ENCODE measurements at places on chromosomes 1 and 21.
A peak's percentile ranks its signal among the peaks of the same experiment; 100 is the strongest.

DNA sequence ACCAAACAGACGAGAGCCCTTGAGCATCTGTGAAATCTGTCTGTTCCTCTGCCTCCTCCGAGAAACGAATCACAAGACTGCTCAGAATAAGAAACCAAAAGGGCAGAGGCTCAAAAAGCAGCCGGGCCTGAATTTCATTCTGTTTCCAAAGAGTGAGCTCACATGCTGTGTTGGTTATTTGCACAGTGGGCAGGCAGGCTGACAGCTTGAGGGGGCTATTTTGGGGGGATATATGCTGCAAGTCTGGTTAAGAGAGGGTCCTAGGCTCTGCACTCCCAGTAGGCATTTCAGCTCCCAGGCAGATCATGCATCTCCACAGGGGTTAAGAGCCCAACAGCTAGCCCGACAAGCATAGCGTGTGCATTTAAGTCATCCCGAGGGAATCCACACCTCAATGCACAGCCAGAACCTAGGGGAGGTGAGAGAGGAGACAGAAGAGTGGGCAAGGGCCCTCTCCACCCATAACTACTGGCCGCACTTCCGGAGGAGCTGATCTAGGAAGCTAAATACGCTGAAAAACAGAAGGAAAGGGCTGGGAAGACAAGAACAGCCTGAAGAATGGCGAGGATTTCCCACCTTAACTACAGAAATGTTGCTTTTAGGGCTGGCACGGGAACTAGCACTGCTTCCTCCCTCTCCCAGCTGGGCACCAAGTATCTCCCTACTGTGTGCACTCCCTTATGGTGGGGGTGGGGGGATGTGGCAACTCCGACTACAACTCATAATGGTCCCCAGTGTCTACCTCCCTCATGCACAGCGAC, 3.7 kb downstream of the PGBD5 start:
- no peak for DNase-seq

- peak; percentile 42 for DNase-seq
These were observed 7.0 kb upstream of the GBP6 start for GRCh38 chr1:89356658-89357400.

- DNase-seq, result no peak
These were observed 142.6 kb downstream of the AJAP1 start for GRCh38 chr1:4797016-4797410.

GRCh38 chr1:77543822-77544448, 138.5 kb downstream of the ZZZ3 start:
- peak; percentile 55 for DNase-seq

DNA sequence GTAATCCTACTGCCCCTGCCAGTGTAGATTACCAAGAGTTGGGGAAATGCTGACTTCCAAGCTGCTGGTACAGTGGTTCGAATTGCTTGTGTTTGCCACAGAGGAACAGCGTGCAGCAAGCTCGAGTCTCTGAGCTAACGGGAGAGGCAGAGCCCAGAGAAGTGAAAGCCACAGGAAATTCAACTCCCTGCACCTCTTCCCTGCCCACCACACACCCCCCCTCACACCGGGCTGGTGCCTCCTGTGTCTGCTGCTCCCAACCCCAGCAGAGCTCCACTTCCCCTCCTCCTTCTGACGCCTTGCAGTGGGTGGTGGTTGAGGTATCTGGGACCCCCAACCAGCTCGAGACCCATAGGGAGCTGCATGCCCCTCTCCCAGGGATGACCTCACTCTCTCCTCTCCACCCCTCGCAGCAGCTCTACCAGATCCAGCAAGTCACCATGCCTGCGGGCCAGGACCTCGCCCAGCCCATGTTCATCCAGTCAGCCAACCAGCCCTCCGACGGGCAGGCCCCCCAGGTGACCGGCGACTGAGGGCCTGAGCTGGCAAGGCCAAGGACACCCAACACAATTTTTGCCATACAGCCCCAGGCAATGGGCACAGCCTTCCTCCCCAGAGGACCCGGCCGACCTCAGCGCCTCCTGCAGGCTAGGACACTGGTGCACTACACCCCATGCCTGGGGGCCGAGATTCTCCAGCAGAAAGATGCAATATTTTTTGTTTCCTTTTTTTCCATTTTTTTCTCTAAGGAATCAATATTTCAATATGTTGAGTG, 13.1 kb upstream of the KCNQ4 start:
- DNase-seq, result no peak

GRCh38 chr1:85806236-85806965, 98.2 kb upstream of the ZNHIT6 start:
- no peak for DNase-seq

GRCh38 chr1:80218112-80218511, 1211.6 kb upstream of the ADGRL4 start:
- peak; percentile 50 for DNase-seq

GRCh38 chr1:151661751-151662150, 49.9 kb downstream of the SNX27 start:
- DNase-seq, result no peak

DNA sequence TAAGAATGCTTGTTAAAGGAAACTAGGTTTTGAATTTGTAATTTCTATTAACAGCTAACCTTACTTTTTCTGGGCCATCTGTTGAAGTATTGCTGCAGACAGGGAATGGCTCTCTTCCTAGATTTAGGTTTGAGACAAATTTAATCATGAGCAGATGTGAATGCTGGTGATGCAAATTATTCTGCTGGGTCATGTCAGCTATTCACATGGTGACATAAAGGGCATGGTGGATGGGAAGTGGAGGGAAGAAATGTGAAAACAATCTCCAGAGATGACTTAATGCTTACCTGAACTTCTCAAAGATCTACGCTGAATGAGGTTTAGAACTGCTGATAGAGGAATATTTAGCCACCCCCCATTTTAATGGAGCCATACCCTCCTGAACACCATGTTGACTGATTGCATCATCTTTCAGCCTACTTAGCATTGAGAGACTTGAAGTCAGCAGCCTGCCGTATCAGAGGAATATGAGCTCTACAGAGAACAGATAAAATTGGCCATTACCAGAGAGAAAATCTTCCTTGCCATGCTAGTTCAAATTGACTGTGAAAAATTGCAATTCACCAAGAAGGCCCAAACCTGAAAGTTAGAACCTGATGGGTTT, 138.8 kb downstream of the HHAT start:
- DNase-seq, result no peak

- peak; percentile 83 for DNase-seq
These were observed 20.6 kb upstream of the PPM1J start for GRCh38 chr1:112735752-112736151.

GRCh38 chr1:172779491-172779890, 120.6 kb downstream of the FASLG start:
- DNase-seq, result no peak

- DNase-seq, result peak; percentile 79
These were observed 31.8 kb downstream of the ADGRL2 start for GRCh38 chr1:81832573-81832972.

GRCh38 chr1:114446198-114446597, 64.8 kb downstream of the TRIM33 start:
- DNase-seq, result no peak

- DNase-seq, result no peak
These were observed 13.3 kb upstream of the OR2L5 start for GRCh38 chr1:248000169-248000568.

DNA sequence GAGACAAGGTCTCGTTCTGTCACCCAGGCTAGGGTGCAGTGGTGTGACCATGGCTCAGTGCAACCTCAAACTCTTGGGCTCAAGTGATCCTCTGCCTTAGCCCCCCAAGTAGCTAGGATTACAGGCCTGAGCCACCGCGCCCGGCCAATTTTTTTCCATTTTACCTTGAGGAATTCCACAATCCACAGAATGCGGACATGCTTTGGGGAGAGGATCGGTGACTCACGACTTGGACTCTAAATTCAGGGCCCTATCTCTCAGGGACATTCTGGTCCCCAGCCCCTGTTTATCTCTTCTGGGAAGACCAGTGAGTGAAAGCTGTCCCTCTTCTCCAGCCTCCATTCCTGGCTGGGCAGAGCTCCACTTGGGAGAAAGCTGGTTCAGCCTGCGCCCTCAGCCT, 5.2 kb downstream of the PADI1 start:
- DNase-seq, result no peak

- DNase-seq, result no peak
These were observed 278.0 kb downstream of the RGS7 start for GRCh38 chr1:241079047-241079446.

- DNase-seq, result no peak
These were observed 69.0 kb downstream of the HFM1 start for GRCh38 chr1:91335603-91336002.
